ENCODE measurements at places on chromosomes 16 and 17. TPM values are rescaled to one million over a fixed set of nuclear protein-coding genes. Genes with fewer than 3 reads are reported as not detected.

GRCh38 chr17:80265205-80266068, 4.8 kb downstream of the RNF213 start:
- peaks cover 16% of the 10 kb centered on the region for H3K4me1 ChIP-seq
- no peak for DNase-seq
- H3K27me3 ChIP-seq = no peaks in the 10 kb centered on the region
- no peak overlapping the region for H3K4me3 ChIP-seq
- H3K36me3 ChIP-seq = no peaks in the 10 kb centered on the region

DNA sequence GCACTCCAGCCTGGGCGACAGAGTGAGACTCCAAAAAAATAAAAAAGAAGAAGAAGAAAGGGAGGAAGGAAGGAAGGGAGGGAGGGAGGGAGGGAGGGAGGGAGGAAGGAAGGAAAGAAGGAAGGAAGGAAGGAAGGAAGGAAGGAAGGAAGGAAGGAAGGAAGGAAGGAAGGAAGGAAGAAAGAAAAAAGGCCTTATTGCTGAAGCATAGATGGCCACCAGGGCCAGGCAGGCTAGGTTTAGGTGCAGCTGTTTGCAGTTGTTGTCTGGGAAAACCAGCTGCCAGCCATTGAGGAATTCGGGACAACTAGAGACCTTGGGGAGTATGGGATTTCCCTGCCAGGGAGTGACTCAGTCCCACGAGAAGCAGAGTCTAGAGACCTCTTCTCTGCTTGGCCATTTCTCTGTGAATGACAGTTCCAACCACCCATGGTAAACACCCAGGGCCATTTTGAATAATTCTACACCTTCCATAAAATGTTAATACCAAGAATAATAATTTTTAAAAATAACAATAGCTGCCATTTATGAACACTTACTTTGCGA, 31.0 kb downstream of the SCNN1B start:
- no peak for DNase-seq
- no peaks in the 10 kb centered on the region for H3K4me1 ChIP-seq
- no peak overlapping the region for H3K27ac ChIP-seq
- no peak overlapping the region for H3K4me3 ChIP-seq
- H3K36me3 ChIP-seq = no peaks in the 10 kb centered on the region

- H3K4me3 ChIP-seq = no peak overlapping the region
- H3K4me1 ChIP-seq = peaks cover 2% of the 10 kb centered on the region
- no peak for DNase-seq
- no peak overlapping the region for H3K27ac ChIP-seq
- no peaks in the 10 kb centered on the region for H3K27me3 ChIP-seq
Observed at GRCh38 chr17:44807817-44808155, 22.3 kb downstream of the GJC1 start.

FBXW10 gene
- 0.11 TPM for total RNA-seq

CDRT15L2 gene
- total RNA-seq = not detected
